Lower lobe of right lung (tissue), 2 donors: ENCODE measurements at places on chromosomes 6 and 20. TPM values are rescaled to one million over a fixed set of nuclear protein-coding genes. Genes with fewer than 3 reads are reported as not detected.

GRCh38 chr20:3590164-3590563, 73.0 kb downstream of the GFRA4 start:
- no peak overlapping the region for H3K27ac ChIP-seq
- no peak overlapping the region for H3K4me3 ChIP-seq
- no peak for DNase-seq
- no peaks in the 10 kb centered on the region for H3K27me3 ChIP-seq
- H3K4me1 ChIP-seq: no peaks in the 10 kb centered on the region
- H3K36me3 ChIP-seq: peaks cover 56% of the 10 kb centered on the region

DNA sequence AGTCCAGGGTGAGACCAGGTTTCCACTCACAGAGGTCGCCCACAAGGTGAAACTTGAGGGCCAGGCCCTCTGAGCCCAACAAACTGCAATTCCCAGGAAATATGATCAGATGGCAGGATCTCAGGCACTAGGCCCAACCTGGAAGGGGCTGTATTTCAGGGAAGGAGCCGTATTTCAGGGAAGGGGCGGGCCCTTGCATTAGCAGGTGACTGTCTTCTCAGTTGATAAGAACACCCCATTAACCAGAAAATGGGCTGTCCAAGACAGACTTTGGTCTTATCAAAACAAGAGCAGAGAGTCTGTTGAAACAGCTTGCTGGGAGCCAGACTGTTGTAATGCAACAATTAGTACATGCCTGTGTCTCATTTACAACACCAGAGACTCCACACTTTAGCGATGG, 10.9 kb upstream of the BNIP5 start:
- no peak overlapping the region for H3K4me3 ChIP-seq
- H3K36me3 ChIP-seq: no peaks in the 10 kb centered on the region
- H3K4me1 ChIP-seq: peaks cover 14% of the 10 kb centered on the region
- H3K27me3 ChIP-seq: peaks cover 4% of the 10 kb centered on the region
- H3K27ac ChIP-seq: no peak overlapping the region
- DNase-seq: no peak

DNA sequence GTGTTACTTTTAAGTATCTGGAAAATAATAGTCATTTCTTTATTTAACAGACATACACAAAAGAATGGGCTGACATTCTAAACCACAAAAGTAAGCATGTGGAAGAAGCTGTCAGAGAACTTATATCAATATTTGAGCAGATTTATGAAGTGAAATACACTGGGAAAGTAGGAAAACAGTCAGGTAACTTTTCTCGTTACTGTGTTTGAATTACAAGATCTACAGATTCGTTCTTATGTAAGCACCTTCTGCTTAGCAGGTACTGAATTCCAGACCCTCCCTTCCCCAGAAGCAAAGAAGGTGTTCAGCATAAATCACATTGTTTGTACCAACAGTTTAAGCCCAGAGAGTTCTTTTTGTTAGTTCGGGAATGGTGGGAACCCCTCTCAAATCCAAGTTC, 88.0 kb downstream of the DNAH8 start:
- no peak overlapping the region for H3K27ac ChIP-seq
- H3K4me3 ChIP-seq: no peak overlapping the region
- no peaks in the 10 kb centered on the region for H3K36me3 ChIP-seq
- no peak for DNase-seq
- H3K4me1 ChIP-seq: no peaks in the 10 kb centered on the region
- H3K27me3 ChIP-seq: no peaks in the 10 kb centered on the region

GRCh38 chr6:131051341-131051740, 11.7 kb downstream of the EPB41L2 start:
- H3K4me1 ChIP-seq: no peaks in the 10 kb centered on the region
- H3K27me3 ChIP-seq: no peaks in the 10 kb centered on the region
- no peak for DNase-seq
- no peak overlapping the region for H3K27ac ChIP-seq

SULF2 gene
- total RNA-seq: 34.6 TPM

- H3K36me3 ChIP-seq: no peaks in the 10 kb centered on the region
- no peak overlapping the region for H3K4me3 ChIP-seq
- no peaks in the 10 kb centered on the region for H3K27me3 ChIP-seq
- H3K4me1 ChIP-seq: no peaks in the 10 kb centered on the region
- no peak for DNase-seq
Observed at GRCh38 chr6:154613137-154613676, 102.7 kb upstream of the CNKSR3 start.

PPP1R14C gene
- total RNA-seq: 15.4 TPM

DNA sequence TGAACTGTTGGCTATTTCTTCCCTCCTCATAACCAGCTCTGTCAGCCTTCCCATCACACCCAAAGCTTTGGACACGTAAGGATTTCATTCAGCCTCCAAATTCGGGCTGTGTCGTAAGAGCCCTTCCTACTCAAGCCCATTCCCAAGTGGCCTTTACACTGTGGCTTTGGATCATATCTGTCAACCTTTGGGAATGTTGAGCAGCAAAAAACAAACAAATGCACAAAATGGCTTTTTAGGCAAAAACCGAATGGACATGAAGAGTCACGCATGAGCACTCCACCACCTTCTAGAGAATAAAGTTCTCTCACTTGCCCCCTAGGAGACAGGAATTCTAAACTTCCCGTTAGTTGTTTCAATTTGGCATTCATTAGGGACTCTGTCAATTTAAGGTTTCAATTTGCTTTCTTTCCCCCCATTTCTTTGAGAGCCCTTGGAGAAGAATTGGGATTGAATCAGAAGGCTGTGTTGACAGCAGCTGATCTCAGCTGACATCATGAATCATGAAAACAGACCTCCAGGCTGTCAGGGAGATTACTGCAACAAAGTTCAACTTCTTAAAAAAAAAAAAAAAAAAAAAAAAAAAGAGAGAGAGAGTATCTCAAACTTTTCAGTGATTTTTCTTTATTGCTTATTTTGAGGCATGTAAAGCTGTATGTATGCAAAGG, 110.3 kb downstream of the BCAS1 start:
- DNase-seq: no peak
- H3K4me3 ChIP-seq: no peak overlapping the region
- no peak overlapping the region for H3K27ac ChIP-seq
- no peaks in the 10 kb centered on the region for H3K36me3 ChIP-seq
- H3K27me3 ChIP-seq: no peaks in the 10 kb centered on the region

DNA sequence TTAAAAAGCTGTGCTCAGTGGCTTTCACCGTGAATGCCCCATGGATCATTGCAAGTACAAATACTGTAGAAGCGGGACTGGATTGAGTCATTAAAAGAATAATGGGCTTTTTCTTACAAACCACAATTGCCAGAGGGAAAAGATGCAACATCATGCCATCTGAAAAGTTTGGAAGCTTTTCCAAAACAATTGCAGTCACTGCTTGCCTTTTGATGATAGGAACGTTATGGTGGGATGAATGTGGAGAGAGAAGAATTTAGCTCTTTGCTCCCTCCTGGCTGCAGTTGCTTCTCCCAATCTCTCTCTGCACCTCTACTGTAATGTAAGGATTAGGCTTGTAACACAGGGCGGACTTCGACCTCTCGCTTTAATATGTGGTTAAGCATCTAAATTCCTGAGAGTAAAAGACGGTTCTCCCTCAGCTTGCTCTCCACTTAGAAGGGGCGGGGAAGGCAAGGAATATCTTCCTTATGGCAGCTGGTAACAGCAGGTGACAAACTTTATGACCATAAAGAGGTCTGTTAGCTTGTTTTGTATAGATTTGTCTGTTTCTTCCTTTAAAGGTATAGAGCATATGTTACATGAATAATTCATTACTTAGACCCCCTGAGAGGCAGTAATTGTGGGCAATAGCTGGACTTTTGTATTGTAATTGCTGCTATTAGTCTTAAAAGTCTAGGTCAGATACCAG, 376.1 kb downstream of the UTRN start:
- no peak for DNase-seq
- no peak overlapping the region for H3K27ac ChIP-seq
- no peak overlapping the region for H3K4me3 ChIP-seq
- no peaks in the 10 kb centered on the region for H3K36me3 ChIP-seq

GTSF1L gene
- total RNA-seq: not detected

MYO6 gene
- 62.7 TPM for total RNA-seq

RBPJL gene
- total RNA-seq: not detected

DNA sequence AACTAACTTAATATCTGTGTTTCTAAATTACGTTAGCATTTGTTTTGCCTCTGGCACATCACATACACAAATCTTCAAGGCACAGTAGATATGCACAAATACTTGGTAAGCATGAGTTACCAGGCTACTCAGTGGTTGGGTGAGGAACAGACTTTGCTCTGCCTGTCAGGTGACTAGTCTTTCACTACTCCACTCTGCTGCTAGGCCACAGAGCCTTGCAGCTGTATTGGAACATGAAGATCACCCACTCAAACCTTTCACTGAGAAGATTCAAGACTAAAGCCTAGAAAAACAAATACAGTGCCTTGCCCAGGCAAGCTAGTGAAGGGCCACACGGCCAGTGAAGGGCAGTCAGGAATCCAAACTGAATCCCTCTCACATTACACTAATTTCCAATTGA, 47.0 kb downstream of the DTNBP1 start:
- H3K27me3 ChIP-seq: no peaks in the 10 kb centered on the region
- DNase-seq: no peak
- H3K36me3 ChIP-seq: peaks cover 8% of the 10 kb centered on the region
- no peak overlapping the region for H3K27ac ChIP-seq
- peaks cover 20% of the 10 kb centered on the region for H3K4me1 ChIP-seq
- H3K4me3 ChIP-seq: no peak overlapping the region

SEMG1 gene
- not detected for total RNA-seq

DNA sequence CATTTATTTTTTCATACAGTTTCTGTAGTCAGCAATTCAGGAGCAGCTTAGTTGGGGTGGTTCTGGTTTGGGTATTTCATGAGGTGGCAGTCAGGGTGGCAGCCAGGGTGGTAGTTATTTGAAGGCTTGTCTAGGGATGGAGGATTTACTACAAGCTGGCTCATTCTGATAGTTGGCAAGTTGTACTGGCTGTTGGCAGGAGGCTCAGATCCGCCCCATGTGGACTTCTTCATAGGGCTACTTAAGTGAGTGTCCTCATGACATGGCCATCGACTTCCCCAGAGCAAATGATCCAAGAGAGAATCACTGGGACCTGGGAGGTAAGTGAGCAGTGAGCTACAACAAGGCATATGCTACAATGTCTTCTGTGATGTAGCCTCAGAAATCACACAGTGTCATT, 22.4 kb upstream of the CDKAL1 start:
- no peaks in the 10 kb centered on the region for H3K27me3 ChIP-seq
- H3K27ac ChIP-seq: no peak overlapping the region

DNA sequence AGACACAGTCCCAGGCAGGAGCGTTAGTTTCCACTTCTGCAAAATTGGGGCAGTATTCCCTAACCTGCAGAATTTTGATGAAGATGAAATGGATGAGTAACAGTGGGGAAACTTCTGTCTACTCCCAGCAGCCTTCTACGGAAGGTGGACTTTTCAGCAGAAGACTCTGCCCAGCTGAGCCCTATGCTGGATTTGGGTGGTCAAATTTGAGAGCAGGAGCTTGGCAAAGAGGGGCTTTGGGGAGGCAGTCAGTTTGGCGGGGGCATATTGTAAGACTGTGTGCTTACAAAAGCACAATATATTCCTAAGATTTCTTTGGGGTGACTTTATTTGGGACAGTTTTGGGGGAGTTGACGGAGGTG, 5.4 kb upstream of the SDCBP2 start:
- no peak overlapping the region for H3K4me3 ChIP-seq
- no peak for DNase-seq
- H3K4me1 ChIP-seq: peaks cover 69% of the 10 kb centered on the region
- H3K27ac ChIP-seq: no peak overlapping the region
- no peaks in the 10 kb centered on the region for H3K36me3 ChIP-seq
- no peaks in the 10 kb centered on the region for H3K27me3 ChIP-seq

DNA sequence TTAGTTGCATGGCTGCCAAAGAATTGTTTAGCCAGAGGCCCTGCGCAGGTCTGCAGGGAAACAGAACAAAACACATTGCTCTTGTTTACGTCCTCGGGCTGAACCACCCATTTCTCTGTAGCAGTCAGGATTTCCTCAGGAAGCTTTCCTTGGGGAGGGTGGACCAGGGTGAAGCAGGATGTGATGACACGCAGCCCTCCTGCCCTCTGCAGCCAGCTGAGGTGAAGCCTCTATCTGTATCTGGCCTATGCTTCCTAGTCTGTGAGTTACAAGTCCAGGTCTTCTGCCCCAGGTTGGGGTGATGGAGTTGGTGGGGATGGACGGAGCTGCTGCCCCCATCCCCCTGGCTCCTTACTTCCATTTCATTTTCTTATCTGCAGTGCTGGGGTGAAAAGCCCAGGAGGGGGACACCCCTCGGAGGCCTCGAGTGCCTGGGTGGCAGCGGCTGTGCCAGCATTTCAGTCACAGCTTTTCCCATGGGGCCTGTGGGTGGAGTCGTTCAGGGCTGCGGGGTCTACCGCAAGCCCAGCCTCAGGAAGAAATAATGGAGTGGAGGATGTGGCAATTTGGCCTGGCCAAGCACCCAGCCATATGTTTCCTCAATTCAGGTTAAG, 24.9 kb downstream of the SASH1 start:
- H3K4me1 ChIP-seq: peaks cover 92% of the 10 kb centered on the region
- H3K27me3 ChIP-seq: no peaks in the 10 kb centered on the region
- no peaks in the 10 kb centered on the region for H3K36me3 ChIP-seq
- no peak for DNase-seq

LY6G5C gene
- 2.9 TPM for total RNA-seq

SYCP2L gene
- total RNA-seq: 1.0 TPM

SRF gene
- 29.2 TPM for total RNA-seq

DNA sequence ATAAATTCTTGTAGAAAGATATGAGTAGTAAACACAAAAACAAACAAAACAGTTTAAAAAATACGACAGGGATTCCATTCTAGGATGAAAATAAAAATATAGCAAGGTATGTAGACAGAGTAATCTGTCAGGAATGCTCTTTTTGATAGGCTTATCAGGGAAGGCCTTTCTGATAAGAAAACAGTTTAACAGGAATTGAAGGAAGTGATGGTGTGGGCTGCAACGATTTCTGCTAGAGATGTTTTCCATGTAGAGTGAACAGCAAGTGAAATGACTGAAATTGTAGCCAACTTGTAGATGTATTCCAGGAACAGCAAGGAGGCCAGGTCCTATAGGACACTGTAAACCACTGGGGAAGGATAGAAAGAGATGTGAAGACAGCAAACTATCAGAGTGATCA, 689.7 kb upstream of the GJE1 start:
- no peak for DNase-seq
- no peak overlapping the region for H3K4me3 ChIP-seq
- H3K4me1 ChIP-seq: no peaks in the 10 kb centered on the region
- H3K27me3 ChIP-seq: no peaks in the 10 kb centered on the region
- no peak overlapping the region for H3K27ac ChIP-seq

DDR1 gene
- total RNA-seq: 80.9 TPM

BTNL2 gene
- not detected for total RNA-seq

DNA sequence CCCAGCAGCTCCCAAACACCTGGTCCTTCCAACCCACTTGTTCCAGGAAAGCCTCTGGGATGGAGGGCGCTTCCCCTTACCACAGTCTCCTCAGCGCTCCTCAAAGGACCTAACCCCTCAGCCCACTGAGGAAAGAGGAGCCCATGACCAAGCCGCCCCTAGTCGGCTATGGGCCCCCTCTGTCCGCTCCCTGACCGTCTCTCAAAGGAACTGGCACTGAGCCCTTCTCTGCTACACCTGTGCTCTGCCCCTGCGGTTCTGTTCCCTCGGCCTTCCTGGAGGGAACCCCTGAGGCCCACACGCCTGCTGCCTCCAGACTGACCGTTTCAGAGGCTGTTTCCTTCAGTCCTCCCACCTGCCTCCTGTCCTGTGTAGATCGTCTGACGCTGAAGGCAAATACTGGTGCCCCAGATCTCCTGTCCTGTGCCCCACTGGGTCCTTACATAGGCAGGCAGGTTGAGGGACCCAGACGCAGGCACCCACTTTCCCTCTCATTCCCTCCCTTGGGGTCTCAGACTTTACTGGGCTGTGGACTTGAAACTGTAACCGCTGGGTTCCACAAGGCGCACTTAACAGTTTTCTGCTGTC, 1.9 kb upstream of the SLC4A11 start:
- no peak for DNase-seq
- H3K36me3 ChIP-seq: no peaks in the 10 kb centered on the region
- no peak overlapping the region for H3K4me3 ChIP-seq
- peaks cover 15% of the 10 kb centered on the region for H3K4me1 ChIP-seq
- peaks cover 42% of the 10 kb centered on the region for H3K27me3 ChIP-seq
